ENCODE measurements at places on chromosomes 2 and 18.

GRCh38 chr2:27977731-27978312 lies 87.3 kb downstream of the BABAM2 start:
- DNase-seq = no peak

DNA sequence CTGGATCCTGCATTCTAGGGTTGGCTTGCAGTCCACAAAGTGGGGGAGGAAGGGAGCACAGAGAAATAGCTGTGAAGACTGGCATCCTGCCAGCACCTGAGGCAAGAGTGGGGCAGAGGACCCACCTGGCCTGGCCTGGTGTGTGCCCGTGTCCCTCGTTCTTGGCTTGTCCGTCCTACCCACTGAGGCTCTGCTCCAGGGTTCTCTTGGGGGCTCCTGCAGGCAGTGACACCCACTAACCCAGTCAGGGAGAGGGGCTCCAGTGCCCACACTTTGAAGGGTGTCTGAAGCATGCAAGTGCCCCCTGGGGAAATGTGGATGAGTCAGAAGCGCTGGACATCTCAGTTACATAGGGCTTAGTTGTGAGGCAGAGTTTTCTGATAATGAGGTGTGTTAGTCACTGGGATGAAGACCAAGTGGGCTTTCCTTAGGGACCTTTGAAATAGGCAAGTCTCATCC lies 79.4 kb downstream of the SLC4A3 start:
- DNase-seq = no peak

- DNase-seq = no peak
Measured at GRCh38 chr2:121777699-121778058, 22.2 kb downstream of the TSN start.

DNA sequence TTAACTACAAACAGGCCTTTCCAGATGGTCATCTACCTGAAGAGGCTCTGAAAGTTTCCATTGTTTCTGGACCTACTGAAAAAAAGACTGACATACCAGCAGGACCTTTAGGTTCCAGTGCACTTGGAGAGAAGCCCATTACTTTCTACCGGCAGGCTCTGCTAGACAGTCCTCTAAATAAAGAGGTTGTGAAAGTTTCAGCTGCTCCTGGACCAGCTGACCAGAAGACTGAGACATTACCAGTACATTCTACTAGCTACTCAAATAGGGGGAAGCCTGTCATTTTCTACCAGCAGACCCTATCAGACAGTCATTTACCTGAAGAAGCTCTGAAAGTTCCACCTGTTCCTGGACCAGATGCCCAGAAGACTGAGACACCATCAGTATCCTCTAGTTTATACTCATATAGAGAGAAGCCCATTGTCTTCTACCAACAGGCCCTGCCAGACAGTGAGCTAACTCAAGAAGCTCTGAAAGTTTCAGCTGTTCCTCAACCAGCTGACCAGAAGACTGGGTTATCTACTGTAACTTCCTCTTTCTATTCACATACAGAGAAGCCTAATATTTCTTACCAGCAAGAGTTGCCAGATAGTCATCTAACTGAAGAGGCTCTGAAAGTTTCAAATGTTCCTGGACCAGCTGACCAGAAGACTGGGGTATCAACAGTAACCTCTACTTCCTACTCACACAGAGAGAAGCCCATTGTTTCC lies 65.8 kb downstream of the ALMS1 start:
- peak; percentile 40 for DNase-seq

DNA sequence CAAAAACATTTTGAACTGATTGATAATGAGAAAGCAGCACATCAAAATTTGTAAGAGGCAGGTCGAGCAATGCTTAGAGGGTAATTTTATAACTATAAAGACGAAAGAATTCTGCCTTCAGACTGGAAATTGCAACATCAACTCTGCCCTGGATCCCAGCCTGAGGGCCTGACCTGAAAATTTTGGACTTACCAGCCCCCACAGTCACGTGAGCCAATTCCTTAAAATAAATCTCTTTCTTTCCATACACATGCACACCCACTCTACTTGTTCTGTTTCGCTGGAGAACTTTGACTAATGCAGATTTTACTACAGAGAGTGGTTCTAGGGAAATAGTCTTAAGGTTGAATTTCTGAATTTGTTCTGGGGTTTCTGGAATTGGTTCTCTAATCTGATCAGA lies 14.6 kb upstream of the ACOXL start:
- no peak for DNase-seq

DNA sequence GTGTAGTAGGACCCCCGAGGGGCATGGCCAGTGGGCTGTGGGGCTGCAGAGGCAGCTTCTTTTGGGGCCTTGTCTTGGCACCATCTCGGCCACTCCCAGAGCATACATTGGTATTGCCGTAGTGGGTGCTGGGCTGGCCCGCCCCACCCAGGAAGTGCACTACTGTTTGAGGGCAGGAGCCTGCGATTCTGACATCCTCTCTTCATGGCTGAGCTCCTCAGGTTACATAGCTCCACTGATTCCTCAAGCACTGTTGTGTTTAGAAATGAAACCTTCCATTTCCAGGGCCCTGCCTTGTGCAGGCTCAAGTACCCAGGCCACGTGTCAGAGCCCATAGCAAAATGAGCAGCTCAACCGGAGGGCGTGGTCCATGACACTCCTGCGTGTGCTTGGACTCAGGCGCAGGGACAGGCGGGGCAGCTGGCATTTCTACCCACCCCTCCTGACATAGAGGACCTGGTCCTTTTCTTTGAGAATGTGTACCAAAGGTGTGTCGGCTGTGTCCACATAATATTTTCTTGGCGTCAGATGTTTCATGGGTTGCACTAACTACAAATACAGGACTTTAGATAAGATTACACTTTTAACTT lies 67.9 kb downstream of the DGKD start:
- DNase-seq = peak; percentile 63

DNA sequence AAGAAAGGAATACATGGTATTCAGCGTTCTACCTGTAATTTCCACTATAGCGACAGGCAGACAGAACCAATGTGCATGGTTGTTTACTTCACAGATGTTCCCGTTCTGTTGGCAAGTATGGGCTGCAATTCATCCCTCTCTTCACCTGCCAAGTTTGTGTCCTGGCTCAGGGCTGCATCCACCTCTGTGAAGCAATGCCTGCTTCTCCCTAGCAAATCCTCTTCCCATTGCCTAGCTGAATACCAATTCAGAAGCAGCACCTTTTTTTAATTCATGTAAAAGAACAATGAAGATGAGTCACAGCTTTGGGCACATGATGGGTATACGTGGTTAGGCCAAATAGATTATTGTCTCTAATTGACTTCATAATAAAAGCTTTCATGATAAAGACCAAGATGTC lies 54.7 kb upstream of the LRATD1 start:
- no peak for DNase-seq

- DNase-seq = no peak
Measured at GRCh38 chr2:149612122-149612521, 24.5 kb upstream of the MMADHC start.

DNA sequence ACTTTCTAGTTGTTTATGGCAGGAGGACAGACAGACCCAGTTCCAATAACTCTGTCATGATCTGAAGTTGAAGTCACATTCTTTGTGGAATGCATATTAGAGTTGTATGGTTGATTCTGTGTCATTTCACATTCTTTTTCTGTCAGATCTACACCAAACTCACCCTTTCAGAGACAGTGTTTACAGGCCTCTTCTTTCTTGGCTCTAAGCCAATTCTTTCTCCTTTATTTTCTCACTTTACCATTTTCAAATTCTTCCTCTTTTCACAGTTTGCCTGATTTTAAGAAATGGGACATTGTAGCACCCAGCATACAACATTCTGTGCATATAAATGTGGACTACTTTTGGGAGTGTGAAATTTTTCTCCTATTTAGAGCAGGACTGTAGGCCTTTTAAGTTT lies 103.7 kb downstream of the CCDC85A start:
- no peak for DNase-seq

DNA sequence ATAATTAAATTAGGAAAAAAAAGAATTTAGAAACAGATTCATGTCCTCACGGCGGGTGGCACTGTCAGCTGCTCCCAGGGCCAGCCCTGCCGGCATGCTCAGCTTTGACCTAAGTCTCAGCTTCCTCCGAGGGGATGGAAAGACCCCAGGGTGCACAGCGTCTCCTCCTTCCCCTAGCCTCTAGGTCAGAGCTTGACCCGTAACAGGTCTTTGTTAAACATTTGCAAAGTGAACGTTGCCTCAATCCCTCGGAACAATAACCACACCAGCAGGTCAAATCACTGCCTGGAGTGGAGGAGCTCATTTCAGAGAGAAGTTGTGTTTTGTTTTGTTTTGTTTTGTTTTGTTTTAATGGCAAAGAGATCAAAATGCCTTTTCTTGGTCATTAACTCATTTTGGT lies 171.3 kb downstream of the TMEM18 start:
- DNase-seq = no peak

DNA sequence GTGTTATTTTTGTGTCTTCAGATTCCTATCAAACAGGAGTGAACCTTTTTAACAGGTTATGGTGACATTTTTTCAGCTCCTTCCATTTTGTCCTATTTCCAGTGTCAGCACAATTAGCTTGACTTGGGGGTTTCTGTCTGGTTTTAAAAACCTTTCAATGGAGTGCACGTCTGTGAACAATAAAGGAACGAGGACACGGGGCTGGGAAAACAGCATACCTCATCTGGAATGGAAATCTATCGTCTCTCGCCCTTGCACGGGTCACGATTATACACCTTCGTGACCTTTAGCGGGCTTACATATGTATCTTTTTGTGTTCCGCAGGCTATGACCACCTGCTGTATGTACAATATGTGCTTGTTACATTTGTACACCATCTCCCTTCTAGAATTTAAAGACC lies 2.3 kb upstream of the ZNF532 start:
- DNase-seq = no peak

DNA sequence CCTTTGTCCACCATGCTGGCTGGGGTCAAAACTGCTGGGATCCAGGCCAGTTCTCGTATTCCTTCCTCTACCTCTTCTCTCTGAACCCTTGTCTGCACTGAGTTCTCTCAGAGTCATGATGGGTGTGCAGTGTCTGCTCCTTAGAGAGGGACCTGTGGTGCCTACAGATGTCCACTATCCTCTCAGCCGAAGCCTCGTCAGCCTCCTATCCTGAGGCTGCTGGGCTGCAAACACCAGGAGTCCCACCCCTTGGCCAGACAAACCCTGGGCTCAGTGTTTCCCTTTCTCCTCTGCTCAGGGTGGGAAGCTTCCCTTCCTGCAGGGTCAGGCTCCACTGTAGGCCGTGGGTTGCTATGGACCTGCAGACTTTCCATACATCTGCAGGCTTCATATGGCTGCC lies 2.3 kb downstream of the INPP5D start:
- DNase-seq = no peak

- no peak for DNase-seq
Measured at GRCh38 chr2:34663314-34663713, 1064.2 kb upstream of the FAM98A start.

GRCh38 chr2:215238485-215239098 lies 73.3 kb upstream of the ATIC start:
- DNase-seq = no peak

DNA sequence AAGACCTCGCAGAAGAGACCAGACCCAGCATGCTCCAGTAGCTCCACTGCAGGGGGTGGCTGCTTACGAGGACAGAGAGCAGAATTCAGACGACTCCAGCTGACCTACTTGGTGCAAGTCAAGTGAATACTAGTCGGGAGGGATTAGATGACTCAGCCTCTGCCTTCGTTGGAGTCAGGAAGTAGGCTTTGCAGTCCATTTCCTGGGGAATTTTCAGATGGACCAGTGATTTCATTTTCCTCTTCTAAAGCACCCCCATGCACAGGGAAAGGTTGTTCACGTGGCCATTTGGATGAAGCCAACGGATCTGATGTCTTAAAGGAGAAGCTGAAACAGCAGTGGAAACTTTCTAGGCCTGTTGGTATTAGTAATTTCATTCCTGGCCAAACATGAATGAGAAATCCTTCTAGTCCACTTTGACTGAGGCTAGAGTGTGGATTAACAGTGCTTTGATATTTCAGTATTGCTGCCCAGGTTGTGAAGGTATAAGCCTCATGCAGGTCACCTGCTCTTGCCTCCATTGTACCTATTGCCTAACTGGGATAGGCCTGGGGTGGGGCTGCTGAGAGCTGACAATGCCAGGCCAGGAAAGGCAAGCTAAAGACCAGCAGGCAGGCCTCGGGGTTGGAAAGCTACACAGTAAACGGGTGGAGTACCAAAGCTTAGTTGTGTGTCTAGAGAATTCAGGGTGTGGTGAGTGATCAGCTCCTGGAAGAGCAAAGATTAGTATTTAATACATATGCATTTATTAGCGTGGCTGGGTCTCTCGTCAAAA lies 117.6 kb upstream of the FOSL2 start:
- DNase-seq = peak; percentile 54

GRCh38 chr2:199791326-199791725 lies 59.7 kb downstream of the FTCDNL1 start:
- DNase-seq = no peak

DNA sequence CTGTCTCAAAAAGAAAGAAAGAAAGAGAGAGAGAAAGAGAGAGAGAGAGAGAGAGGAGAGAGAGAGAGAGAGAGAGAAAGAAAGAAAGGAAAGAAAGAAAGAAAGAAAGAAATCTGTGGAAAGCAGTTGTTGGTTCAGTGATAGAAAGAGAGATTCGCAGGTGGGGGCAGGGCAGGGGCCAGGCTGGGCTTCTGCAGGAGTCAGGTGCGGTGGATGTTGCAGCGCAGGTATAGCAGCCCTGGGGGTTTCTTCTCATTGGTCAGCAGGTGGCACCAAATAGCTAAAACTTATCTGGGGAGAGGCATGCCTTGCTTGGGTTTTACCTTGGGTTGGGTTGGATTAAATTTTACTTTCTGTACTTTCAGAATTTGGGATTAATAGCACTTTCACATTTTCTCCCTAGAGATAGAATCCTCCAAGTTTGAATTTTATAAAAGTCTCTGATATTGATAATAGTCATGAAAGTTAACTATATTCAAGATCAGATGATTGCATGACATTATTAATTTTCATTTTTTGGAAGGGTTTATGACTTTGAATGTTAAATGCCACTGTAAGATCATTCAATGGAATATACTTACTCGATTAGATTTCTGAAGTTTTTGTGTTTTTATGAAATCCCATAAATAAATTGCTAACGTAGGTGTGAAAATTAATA lies 66.6 kb downstream of the SPTBN1 start:
- peak; percentile 55 for DNase-seq

DNA sequence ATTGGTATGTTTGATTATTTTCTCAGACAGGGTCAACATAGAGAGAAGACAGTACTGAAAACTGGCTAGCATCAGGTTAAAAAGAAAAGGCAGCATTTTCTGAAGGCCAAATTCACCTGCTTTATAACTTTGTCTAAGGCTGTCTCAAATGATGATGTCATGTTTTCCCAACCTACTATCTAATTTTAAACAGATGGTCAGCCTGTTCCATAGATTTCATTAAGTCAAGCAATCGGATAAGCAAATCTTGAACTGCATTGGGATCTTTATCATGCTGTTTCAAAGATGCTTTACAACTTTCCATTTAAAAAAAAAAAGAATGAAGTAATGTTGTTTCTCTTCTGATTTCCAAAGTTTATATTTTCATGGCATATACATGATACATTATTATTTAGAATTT lies 56.3 kb upstream of the SPOPL start:
- no peak for DNase-seq

- no peak for DNase-seq
Measured at GRCh38 chr2:19124135-19124534, 234.3 kb downstream of the OSR1 start.

DNA sequence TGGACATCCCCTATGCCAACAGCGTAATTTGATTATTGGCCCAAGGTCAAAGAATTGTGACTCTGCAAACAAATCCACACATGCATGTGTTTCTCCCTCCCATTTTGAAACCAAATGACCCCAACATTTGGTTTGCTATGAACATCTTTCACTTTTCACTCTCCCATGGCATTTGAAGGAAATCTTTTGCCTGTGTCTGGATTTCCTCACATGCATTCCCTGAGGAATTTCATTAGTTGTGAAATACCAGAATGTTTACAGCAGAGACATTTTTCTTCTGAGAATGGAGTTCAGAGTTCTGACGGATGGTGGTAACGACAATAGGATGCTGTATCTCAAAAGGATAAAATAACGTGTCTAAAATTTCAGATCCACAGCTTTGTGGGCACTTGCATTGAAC lies 60.3 kb upstream of the LMAN1 start:
- DNase-seq = no peak
